ENCODE measurements at places on chromosomes 1 and 21.
A peak's percentile ranks its signal among the peaks of the same experiment; 100 is the strongest.

DNA sequence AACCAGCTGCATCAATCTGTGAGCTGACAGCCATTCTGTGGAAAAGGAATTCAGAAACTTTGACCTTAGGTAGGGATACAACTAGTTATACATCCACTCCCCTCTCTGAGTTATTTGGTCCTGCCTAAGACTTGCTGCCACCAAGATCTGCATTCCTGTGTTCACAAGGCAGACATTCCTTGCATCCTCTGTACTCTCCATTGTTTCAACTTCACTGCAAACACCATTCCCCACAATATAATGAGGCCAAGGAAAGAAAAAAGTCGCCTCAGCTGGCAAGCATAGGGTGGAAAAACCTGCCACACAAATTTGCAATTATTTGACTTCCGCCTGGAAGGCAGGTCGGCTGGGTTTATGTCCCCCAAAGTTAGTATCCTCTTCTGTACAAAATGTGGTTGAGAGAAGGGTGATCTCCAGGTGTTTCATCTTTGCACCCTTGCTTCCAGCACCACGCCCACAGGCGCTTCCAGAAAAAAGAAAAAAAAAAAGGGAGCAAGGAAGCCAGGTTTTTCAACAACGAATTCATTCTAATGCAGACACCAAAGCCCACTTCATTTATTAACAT lies 676 bp upstream of the CTTNBP2NL start:
- no peak for DNase-seq

DNA sequence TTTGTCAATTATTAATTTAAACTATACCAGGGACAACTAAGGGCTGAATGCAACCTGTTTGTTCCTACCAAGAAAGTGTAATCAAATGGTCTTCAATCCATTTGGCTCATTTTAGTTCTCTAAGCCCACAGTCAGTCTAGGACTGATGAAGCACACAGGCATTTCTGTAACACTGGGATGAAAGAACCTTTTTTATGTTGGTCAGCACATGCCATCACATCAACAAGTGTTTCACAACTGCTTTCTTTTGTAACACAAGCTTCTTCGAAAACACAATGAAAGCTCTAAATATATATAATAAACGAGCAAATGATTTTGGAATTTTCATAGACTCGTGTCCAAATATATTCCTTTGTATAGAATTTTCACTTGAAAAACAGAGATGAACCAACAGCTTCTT lies 28.8 kb downstream of the HEATR1 start:
- no peak for DNase-seq

GRCh38 chr1:59845091-59845490 lies 30.3 kb downstream of the HOOK1 start:
- no peak for DNase-seq

DNA sequence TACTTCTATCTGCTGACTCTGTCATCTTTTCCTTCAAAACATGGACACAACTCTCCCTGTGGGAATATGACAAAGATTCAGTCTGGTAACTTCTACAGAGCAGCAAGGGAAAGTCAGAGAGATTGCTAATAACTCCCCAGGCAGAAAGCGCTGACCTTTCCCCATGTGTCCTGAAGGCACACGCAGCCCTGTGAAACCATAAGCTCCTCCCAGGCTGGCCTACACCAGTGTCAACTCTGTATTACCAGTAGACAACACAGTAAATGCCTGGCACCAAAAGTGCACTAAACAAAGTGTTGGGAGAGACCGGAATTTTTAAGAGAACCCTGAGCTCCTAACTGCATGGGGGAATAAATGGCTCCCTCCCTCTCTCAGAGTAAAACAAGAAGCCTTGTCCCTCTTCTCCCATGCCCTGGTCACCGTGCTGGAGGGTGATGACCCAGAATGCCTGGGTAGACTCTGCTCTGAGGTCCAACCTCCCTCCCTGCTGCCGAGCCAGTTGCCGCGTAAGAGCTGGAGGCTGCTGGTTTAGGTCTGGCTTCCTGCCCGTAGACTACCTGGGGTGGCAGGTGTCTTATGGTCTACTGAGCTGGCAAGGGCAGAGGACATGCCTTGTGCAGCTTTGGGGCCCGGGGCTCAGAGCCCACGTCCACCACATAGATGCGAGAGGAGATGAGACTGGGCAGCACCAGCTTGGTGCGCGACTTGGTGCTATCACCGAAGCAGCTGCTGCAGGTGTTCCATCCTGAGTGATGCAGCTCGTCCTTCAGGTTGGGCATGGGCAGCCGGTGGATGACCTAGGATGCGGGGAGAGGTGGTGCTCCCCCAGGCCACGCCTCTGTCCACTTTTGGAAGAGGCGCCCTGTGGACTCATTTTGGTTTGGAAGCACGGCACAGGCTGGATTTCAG lies 3.9 kb downstream of the SELENBP1 start:
- no peak for DNase-seq

- DNase-seq = no peak
Observed at GRCh38 chr1:245099401-245099800, 55.4 kb upstream of the KIF26B start.

- no peak for DNase-seq
Observed at GRCh38 chr1:11138952-11139351, 39.3 kb upstream of the EXOSC10 start.

- no peak for DNase-seq
Observed at GRCh38 chr1:47627016-47627415, 189.2 kb downstream of the FOXD2 start.

DNA sequence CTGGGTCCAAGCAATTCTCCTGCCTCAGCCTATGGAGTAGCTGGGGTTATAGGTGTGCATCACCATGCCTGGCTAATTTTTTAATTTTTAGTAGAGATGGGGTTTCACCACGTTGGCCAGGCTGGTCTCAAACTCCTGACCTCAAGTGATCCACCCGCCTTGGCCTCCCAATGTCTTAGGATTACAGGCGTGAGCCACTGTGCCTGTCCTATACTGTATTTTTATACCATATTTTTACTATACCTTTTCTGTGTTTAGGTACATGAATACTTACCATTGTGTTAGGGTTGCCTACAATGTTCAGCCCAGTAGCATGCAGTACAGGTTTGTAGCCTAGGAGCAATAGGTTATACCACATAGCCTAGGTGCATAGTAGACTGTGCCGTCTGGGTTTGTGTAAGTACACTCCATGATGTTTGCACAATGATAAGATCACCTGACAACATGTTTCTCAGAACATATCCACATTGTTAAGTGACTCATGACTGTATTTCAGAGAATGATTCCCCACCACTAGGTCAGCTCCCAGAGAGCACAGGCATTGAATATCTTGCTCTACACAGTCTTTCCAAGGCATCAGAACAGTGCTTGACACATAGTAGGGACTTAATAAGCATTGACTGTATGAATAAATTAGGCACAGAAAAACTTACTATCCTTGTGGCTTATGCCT lies 6.0 kb upstream of the CITED4 start:
- DNase-seq = peak; percentile 48

- DNase-seq = no peak
Observed at GRCh38 chr1:234208351-234208750, 164.9 kb upstream of the COA6 start.

- DNase-seq = no peak
Observed at GRCh38 chr1:172754609-172755008, 95.7 kb downstream of the FASLG start.

DNA sequence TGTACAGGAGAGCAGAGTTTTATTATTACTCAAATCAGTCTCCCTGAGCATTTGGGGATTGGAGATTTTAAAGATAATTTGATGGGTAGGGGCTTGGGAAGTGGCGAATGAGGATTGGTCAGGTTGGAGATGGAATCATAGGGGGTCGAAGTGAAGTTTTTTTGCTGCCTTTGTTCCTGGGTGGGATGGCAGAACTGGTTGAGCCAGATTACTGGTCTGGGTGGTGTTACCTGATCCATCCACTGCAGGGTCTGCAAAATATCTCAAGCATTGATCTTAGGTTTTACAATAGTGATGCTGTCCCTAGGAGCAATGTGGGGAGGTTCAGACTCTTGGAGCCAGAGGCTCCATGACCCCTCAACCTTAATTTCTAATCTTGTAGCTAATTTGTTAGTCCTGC lies 108.8 kb downstream of the BACH1 start:
- DNase-seq = no peak

DNA sequence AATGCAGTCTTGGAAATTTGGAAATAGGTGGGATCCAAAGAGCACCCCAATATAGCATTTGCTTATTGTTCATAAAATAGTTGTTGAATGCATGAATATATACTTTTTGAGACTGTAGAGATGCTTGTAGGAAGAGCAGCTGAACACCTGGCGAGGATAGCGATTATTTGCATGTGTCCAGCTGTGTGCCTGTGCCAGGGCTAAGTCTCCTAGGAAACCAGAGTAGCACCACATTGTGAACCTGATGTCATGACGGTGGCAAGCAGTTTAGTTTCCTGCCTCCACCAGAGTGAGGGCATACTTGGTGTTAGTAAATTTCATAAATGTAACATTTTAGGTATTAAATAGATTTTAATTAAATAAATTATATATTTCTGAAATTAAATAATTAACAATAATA lies 37.3 kb upstream of the IRF2BP2 start:
- DNase-seq = no peak

DNA sequence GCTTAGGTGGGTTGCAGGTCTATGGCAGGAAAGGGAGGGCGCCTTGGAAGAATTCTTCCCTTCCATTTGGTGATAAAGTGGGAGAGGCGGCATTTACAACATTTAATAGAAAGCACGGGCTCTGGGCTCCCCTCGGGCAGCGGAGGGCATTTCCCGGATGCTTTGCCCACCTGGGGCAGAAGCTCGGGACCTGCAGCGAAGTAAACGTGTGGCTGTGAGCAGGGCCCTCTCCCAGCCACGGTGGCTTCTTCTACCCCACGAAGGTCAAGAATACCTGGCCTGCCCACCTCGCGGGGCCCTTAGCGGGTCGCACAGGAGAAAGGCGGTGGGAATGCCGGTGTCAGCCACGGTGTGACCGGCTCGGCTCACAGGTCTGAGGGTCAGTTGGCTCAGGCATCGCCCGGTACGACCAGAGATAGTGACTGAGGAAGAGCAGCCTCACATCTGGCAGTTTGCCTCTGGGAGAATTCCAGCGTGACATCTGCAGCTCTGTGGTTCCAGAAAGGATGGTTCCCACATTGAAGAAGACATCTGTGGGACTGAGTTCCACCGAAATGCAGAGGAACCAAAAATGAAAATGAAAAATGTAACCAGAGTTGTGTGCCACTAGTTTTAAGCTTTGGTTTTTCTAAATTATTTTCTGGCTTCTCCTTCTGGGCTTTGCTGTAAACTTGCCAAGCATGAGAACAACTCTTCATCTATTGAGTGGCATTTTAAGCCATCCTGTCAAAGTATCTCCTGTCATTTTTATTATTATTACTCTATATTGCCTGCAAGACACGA lies 720 bp upstream of the F3 start:
- no peak for DNase-seq

DNA sequence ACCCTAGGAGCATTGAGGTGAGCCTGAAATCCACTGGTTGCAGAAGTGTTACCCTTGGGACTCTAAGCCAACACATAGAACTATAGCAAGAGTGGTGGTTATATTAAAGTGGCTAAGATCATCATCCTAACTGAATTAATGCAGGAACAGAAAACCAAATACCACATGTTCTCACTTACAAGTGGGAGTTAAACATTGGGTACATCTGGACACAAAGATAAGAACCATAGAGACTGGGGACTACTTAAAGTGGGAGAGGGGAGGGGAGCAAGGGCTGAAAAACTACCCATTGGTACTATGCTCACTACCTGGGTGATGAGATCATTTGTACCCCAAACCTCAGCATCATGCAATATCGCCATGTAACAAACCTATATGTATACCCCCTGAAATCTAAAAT lies 100.0 kb downstream of the SLC25A24 start:
- DNase-seq = peak; percentile 44

DNA sequence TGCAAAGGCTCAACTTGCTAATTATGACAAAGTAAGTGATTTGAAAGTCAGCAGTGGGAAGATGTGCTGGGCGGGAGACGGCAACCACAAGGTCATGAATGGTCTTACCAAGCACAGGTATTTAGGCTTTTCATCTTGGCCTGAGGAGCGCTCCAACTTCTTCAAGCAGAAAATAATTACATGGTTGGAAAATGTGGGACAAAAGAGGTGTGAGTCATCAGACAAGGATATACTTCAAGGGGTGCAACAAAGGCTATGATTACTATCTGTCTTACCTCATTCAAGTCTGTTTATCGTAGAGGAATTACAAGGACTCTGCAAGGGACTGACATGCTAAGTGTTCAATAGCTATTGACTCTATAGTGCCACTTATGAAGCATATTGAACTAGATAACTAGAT lies 2005.7 kb downstream of the MRPL39 start:
- no peak for DNase-seq

DNA sequence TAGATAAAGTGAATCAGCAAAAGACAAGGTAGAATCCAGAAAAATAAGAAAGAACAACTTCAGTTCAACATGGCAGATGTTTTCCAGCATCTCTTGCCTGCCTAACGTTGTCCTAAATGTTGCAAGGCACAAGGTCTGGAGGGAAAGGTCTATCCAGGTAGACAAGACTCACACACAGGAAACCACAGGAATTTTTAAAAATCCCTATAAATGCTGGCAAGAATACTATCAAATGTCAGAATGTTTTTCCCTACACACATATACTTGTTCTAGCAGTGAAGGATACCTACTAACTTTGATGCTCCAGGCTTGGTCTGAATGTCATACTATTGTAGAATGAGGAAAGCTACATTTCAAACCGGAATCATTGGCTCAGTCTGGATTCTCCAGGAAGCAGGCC lies 10.6 kb downstream of the GJA5 start:
- no peak for DNase-seq

All from K562 (cell line).